Dermis microvascular lymphatic vessel endothelial cell (primary cell): ENCODE measurements at places on chromosomes 2 and 18.

DNA sequence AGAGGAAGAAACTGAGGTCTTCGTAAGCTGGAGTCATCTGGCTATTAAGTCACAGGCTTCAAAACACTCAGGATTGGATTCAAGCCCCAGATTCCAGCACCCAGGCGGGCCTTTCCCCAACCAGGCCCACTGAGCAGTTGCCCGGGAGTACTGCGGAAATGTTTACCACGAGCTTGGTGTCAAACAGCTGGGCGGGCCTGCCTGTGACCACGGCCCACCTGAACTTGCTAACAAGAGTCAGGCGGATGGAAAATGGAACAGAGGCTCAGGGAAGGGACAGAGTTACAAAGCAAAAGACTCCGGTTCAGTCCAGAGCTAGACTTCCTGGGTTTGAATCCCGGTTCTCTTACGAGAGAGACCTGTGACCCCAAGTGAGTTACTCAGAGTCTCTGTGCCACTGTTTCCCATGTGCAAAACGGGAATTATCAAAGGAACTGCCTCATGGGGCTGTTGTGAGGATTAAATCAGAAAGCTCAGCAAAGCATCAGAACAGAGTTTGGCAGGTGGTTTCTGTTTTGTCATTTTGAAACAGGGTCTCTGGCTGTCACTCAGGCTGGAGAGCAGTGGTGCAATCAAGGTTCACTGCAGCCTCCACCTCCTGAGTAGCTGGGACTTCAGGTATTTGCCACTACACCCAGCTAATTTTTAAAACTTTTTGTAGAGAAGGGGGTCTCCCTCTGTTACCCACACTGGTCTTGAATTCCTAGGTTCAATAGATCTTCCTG lies 49.0 kb upstream of the TFCP2L1 start:
- no peak for DNase-seq

GRCh38 chr2:130358420-130359350 lies 2.8 kb downstream of the PTPN18 start:
- no peak for DNase-seq

DNA sequence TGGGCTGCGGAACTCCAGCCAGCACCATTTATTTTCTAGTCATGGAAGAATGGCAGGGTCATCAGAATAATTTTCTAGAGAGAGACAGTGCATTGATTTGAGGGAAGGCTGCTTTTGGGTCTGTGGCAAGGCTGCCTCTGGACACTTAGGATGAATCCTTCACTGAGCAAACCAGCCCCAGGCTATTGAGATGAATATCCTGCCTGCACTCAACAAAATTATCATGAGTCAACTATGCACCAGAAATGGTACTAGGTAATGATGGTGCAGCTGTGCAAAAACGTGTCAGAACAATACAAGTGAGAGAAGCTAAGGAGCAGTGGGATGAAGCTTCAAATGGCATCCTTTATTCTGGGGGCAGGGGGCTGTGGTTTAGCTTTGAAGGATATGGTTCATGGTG lies 115.8 kb downstream of the SPHKAP start:
- no peak for DNase-seq

GRCh38 chr2:208541989-208542464 lies 135.4 kb downstream of the PTH2R start:
- no peak for DNase-seq

DNA sequence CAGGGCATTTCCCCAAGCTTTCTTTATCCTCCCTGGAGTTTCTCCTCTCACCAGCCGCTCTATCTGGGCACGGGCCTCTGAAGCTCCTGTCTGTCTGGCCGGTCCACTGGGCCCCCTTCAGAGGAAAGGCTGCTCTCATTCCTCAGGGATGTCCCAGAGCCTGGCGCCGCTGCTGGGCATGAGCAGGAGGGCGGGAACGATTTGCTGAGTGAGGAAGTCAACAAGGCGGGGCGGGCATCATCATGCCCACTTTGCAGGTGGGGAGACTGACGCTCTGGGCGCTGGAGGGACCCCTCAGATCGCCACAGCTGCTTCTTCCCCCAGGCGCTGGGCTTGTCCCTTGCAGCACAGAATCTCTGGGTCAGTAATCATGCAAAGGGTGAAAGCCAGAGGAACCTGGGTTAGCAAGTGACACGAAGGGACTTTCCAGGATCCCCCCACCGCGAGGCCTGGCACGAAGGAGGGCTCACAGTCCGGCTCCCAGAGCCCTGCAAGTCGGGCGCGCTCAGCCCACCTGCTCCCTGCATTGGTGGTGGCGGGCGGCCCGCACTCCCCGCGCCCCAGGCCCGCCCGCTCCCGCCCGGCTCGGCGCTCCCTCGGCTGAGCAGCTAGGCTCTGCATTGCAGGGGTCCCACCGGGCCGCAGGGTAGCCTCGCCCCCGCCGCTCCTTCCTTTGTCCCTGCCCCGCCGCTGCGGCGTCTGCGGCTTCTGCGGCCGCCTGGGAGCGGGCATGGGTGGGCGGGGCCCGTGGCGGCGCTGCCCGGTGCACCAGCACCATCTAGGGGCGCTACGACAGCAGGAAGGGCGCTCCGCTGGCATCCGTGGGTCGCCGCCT lies 157.8 kb downstream of the CYRIA start:
- peak; percentile 45 for DNase-seq

GRCh38 chr2:64990876-64991275 lies 1.7 kb downstream of the SLC1A4 start:
- no peak for DNase-seq
